ENCODE measurements at places on chromosomes 1 and 21. TPM values are rescaled to one million over a fixed set of nuclear protein-coding genes. Genes with fewer than 3 reads are reported as not detected.

GRCh38 chr1:75124510-75124909 lies 9.7 kb upstream of the LHX8 start:
- no peak for DNase-seq

DNA sequence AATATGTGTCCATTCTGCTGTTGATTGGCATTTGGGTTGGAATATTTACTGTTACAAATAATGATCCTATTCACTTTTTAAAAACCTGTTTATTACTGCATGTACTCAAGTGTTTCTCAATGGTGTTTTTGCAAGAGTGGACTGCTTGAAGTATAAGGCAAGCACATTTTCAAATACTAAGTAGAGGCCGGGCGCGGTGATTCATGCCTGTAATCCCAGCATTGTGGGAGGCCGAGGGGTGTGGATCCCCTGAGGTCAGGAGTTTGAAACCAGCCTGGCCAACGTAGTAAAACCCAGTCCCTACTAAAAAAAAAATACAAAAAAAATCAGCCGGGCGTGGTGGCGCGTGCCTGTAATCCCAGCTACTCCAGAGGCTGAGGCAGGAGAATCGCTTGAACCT lies 276.9 kb upstream of the ADGRL4 start:
- DNase-seq, result no peak

GRCh38 chr1:44976252-44976651 lies 10.1 kb downstream of the EIF2B3 start:
- no peak for DNase-seq

GRCh38 chr1:8397511-8397910 lies 79.6 kb downstream of the SLC45A1 start:
- DNase-seq, result peak; percentile 53

GRCh38 chr1:32765570-32766327 lies 51.4 kb downstream of the YARS1 start:
- DNase-seq, result no peak

DNA sequence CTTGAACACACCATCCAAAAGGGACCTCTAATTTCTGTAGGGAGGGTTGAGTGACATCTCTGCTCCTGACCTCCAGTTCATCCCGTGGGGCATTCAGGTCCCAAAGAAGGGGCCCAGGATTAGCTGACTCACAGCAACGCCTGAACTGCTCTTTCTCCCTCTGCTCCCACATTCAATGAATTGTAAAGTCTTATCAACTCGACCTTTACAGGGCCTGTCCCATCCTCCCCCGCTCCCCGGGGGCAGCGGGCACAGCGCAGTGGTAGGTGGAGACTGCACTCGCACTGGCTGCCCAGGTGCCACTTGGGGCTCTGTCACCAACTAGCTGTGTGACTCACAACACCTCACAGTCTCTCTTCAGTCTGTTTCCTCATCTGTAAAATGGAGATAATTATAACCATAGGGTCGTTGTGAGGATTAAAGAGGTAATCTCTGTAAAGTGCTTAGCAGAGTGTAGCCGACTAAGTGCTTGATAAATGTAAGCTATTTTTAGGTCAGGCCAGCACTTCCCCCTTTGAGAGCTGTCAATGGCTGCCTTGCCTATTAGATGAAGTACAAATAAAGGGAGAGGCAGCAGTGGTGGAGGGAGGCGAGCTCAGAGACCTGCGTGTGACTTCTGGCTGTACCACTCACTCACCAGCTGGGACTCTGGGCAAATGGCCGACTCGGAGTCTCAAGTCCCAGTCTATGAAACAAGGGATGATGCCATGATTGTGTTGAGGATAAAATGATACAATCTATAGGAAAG lies 637 bp upstream of the MYBPHL start:
- DNase-seq, result peak; percentile 71

DNA sequence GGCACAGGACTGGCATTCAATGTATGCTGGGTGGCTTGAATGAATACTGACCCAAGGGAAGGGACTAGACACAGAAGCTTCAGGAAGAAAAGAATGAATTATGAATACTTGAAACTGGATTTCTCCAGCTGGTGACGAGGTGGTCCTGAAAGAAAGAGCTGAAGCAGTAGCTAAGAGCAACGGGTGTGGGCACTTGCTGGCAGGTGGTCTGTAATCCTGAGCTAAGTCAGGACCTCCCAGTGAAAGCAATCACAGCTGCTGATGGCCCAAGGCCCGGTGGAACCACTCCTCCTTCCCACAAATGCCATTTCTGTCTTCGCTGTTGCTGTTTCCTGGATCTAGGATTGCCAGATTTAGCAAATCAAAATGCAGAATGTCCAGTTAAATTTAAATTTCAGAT lies 47.0 kb downstream of the NEK2 start:
- DNase-seq, result no peak

DNA sequence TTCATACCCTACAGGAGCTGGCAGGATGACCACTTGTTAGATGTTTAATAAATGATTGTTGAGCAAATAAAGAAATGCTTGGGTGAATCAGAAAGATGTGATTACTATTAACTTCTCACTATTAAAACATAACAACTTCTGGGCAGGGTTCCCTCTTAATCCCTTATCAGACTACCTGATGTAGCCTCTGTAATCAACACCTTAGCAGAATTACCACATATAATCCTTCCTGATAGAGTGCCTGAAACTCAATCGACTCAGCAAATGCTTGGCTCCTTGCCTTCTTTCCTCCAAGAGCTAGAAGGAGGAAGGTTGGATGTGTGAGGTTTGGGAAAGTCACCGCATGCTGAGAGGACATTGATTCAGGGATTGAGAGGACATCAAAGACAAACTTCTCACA lies 34.8 kb upstream of the DSCAM start:
- DNase-seq, result no peak

DNA sequence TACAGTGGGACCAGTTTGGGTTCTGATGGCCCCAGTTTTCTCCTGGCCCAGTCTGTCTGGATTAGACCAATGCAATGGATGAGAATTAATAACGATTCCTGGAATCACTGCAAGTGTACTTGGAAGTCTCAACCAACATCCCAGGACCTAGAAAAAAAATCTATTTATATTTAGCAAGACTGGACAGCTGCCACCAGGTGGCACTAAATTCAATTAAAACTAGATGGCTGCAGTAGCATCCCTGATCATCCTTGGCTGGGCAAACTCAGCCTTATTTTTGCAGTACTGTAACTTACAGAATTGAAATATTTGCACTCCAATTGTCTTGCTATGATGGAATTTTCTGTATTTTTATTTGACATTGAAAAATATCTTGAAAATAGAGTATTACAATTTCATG lies 165.7 kb downstream of the NCAM2 start:
- peak; percentile 51 for DNase-seq

DNA sequence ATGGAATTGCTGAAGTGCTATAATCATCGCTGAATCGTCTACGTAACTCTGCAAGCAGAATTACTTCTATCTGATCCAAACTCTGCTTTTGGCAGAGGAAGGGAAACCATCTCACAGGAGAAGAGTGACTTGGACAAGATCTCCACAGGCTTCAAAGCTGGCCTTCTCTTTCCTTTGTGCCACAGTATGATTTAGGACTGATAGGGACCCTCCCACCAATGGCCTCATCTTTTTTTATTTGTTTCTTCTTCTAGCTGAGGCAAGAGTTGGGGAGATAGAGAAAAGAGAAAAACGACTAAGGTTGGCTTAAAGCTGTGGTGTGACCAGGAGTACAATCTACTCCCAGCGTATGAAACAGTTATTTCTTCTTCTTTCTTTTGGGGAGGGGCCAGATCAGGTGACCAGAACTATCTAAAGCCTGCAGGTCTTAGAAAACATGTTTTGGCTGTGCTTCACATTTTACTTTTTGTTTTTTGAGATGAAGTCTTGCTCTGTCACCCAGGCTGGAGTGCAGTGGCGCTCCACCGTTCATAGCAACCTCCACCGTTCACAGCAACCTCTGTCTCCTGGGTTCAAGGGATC lies 35.0 kb downstream of the ZNF496 start:
- no peak for DNase-seq

DNA sequence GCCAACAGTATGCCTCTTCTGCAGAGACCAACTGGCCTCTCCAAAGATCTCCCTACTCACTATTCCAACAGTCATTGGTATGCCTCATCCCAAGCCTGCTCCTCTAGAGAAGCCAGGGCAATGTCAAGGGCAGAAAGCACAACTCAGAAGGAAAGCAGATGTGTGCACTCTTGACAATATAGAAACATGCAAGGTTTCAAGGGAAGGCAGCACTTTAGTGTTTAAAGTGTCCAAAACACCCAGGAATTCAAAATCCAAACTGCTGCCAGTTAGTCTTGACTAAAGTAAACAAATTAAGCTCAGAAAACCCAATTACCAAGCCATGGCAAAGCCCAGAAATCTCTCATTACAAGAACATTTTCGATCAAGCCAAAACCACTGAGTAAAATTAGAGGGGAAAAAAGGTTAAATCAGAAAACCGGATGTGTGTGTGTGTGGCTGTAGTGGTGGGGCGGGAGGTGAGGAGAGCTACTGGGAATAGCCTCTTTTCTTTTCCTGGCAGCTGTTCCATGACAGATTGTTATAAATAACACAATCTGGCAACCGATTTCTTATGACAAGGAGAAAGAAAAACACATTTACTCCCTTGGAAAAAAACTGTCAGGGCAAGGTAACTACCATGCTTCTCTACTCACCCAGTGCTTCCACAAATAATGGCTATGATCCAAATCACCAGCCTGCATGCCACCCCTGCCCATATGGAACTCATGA lies 39.2 kb downstream of the EIF2B3 start:
- DNase-seq, result no peak

DNA sequence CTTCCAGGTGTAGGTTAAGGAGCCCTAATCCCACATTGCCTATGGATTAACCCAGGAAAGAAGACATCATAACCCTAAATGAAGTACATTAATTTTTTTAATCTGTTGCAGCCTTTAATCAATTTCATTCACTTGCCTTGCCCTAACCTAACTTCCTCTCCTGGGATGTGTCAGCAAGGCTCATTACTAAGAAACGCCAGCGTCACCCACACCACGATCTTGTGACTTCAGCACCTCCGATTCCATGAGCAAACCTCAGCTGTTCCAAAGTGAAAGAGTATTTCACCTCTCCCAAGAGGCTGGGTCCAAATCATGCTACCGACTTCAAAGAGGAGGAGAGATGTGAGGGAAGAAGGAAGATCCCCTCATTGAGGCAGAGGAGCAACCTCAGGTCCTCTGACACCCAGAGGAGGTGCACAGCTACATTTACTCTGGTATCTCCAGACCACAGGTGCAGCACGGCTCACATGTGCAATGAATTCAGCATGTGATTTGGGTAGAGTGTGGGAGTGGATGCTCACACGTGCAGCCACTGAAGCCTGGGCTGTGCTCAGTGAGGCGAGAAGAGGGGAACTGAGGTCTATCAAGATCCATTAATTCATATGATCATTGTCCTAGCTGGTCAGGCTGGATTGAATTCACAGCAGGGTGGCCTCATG lies 134.1 kb downstream of the SLC30A10 start:
- DNase-seq, result peak; percentile 29

The CDC7 gene
- 66.3 TPM for total RNA-seq

The ADGRL4 gene
- total RNA-seq, result not detected

The ATP1A2 gene
- total RNA-seq, result not detected

All from OCI-LY7 (cell line).